ENCODE measurements at places on chromosomes 6 and 20.

DNA sequence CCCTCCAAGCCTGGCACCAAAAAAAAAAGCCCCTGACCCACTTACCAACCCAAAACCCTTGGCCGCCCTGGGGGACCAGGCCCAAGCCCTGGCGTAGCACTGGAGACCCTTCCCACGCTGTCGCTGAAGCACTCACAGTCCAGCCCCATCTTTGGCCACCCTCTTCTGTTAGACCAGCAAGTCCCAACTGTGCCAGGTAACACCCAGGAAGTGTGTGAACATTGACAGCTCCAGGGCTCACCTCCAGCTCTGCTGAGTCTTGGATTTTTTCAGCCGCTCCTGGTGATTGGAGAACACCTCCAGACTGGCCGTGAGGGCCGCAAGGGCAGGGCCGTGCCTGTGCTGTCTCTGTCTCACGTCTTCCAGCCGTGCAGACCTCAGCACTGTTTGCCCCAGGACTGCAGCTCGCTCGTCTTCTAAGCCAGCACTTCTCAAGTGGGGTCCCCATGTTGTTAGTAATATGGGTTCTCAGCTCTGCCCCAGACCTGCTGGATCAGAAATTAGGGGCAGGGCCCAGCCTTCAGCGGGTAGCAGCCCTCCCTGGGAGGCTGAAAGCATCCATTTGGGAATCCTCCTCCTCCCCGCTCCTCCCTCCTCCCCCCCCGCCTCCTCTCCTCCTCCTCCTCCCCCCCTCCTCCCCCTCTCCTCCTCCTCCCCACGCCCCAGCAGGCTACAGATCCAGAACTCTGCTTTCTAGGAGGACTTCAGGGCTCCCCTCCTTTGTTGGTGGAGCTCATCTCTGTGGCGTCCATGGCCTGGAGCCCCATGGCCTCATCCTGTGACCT is 18.1 kb downstream of the NPEPL1 start:
- DNase-seq = no peak

GRCh38 chr20:3164763-3165410 is 5.2 kb upstream of the FASTKD5 start:
- DNase-seq = no peak

GRCh38 chr20:33693741-33694638 is 7.8 kb upstream of the E2F1 start:
- no peak for DNase-seq

DNA sequence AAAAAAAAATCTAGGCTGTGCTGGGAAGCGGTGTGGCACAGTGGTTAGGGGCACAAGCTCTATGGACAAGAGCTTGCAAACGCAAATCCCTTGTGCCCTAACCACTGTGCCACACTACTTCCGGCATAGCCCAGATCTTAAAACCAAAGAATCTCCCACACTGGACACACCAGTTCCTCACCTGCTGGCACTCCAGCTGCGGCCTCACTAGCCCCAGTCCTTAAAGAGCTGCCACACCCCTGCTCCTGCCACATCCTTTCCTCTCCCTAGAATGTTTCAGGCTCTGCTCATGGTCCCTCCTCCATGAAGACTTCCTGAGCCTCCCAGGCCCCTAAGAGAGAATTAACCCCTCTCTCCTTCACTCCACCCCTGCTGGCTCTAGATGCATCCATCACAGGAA is 71.8 kb upstream of the SRSF6 start:
- no peak for DNase-seq

DNA sequence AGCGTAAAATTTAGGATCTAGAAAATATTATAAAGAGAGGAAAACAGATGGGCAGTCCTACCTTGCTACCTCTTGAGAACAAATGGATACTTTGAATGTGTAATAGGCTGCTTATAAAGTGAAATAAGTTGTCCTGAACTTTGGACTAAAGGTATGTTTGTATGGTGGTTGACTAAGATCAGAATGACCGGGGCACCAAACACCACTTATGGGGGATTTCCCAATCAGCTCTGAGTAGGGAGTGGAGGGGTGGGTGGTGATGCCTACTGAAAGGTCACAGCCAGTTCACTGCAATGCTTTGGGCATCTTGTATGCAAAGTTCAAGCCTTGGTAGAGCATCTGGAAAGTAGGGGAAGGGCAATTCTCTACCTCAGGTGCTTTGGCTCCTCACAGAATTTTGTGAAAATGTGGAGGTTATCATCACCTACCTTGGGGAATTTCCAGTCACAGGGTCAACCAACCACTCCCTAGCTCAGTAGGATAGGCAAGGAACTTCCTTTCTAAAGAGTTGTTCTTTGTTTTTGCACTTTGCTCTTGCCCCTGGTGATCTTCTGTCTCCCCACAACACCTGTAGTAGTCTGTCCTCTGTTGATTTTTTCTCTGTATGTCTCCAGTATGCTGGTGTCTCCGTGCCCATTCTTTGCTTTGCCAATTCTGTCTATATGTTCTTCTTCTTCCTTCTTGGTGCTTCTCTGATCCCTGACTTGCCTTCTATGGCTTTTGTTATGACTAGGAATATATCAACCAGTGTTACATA is at the start of gene TRIM31:
Gene TRIM31, minus strand, starts transcription at position 88 of the 757 bp plus-strand sequence. CDS start 285 bp downstream, outside the sequence.
- no peak for DNase-seq

DNA sequence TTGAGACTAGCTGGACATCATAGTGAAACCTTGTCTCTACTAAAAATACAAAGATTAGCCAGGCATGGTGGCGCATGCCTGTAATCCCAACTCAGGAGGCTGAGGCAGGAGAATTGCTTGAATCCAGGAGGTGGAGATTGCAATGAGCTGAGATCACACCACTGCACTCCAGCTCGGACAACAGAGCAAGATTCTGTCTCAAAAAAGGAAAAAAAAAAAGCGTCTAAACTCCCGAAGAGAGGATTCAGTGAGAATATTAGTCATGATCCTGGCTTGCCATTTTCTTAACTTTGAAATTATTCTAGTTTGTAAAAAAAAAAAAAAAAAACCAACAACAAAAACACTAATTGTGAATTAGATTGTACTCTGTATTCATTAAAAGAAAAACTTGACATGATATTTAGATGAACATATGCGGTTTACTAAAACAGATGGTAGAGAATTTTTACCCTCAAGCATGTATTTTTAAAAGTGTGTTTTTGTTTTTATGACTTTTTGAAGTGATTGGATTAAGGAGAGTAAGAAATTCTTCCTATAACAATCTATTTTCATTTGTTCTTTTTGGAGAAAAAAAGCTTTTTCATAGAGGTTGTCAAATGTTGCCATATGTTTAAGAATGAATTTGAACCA is 80.7 kb downstream of the UST start:
- DNase-seq = no peak

DNA sequence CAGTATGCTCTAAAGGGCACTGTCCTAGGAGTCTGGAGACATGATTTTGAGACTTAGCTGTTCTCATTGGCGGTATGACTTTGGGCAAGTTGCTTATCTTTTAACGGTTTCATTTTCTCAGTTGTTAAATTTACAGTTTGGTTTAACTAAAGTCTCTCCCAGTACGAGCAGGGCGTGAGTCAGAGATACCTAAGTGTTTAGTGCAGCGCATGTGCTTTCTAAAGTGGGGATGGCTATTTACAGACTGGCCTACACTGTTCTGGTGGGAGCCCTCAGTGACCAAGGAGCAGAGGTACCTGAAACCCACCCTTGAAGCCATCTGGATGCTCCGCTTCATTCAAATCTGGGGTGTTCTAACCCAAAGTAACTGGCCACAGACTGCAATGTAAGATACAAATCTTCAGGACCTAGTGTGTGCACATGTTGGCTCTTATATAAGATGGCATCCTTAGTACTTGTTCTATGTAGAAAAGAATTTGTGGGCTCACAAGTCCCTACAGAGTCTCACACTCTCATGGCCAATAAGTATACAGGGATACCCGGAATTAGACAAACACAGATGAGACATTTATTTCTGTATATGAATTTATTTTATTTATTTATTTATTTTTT is 10.7 kb downstream of the MSH5 start:
- no peak for DNase-seq

- DNase-seq = no peak
These were observed 200.3 kb downstream of the EYA4 start for GRCh38 chr6:133441491-133441890.

DNA sequence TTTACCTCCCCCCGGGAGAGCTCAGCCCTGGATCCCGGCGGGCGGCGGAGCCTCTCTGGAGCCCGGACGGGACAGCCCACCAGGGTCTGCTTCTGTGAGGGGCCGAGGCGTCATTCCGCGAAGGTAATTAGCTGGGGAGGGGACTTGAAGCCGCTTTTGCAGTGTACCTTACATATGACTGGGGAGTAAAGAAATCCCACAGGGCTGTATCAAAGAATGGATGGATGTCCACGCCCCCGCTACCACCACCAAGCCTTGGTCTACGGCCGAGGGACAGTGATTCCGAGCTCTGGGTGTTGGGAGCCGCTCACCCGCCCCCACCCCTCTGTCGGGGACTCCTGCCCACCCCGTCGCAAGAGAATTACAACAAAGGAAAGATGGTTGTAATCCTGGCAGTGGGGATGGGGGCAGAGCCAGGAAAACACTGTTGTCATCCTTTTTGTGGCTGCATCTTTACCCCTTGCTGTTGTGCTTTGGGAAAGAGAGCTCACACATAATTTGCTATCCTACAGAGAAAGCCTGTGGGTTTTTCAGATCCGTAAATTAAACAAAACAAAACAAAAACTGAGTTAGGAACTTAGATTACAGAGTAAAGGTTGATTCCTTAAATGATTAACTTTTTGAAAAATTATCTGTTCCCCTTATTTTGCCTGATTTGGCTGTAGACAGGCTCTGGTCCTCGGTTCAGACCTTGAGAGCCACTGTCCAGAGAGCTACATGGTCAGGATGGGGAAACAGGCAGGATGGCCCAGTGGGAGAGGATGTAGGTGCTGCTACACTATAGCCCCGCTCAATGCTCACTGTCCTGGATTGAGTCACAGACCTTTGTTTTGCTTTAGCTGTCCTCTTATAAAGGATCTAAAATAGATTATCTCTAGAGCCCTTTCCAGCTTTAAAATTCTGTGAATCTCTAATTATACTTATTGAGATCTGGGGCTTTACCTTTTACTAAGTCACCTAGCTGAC is 997 bp upstream of the FBXO30 start:
- DNase-seq = no peak

GRCh38 chr6:167578371-167578901 is 248.3 kb upstream of the AFDN start:
- DNase-seq = no peak
